ENCODE measurements at places on chromosomes 12 and 14.

DNA sequence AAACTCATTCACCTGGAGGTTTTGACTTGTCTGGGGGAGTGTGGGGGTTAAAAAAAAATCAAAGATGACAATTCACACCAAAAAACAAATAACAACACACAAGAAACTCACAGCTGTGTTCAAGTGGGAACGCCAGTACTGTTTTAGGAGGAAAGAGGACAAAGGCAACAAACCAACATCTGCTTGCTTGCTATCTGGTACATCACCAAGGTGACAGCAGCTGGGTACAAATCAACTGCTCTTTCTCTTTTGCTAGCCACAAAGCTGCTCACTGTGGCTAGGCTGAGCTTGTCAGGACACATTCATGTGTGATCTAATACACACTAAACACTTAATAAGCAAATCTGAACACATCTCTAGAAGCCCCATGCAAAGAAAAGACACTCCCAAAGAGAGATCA is 128.0 kb upstream of the RAP1B start:
- DNase-seq = no peak

DNA sequence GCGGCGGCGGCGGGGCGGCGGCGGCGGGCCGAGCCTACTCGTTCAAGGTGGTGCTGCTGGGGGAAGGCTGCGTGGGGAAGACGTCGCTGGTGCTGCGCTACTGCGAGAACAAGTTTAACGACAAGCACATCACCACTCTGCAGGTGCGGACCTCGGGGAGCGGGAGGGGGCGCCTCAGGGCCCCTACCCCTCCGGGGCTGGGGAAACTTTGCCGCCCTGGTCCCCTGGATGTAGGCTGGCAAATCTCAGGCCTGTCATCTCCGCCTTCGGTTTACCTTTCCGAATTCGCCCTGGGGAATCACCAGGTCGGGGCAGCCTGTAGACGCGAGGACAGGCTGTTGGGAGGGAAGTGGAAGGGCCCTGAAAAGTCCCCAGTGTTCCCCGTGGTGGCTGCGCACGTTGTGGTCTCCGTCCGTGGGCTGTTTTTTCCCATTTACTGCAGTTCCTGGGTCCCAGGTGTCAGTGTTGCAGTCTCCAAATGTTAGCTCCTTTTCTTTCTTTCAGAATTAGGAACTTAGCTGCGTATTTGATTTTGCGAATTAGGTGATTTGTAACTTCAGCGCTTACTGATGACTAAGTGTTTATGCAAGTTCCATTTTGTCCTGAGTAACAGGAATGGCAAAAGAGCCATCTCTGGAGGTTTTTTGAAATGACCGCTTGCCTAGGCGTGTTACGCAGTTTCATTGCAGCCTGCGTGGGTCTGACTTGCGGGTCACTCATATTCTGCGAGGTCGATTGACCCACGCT is 656 bp downstream of the RAB21 start:
- DNase-seq = peak; percentile 62

DNA sequence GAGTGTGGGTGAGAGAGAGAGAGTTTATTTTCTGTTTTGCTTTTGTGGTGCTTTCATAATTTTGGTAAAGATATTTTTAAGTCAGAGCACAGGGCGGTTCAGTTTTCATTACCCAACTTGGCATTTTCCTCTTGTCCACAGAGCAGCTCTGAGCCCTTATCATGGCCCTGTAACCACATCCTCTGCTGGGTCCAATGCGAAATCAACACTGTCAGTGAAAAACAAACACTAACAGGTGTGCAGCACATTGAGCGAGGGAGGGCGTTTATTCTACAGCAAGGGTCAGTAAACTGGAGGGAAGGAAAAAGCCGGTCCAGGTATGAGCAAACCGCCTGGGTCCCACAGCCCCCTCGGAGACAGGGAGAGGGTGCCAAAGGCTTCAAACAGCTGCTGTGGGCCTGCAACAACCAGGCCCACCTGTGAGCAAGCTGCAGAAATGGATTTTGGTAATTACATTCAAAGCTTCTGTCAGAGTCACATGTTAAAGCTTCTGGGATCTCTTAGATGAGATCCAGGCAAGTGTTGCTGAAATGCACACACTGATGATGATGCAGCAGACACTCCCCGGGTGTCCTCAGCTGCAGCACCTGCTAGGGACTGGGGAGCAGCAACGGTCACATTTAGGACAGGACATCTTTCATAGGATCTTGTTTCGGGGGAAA is 132.7 kb upstream of the DYRK2 start:
- peak; percentile 64 for DNase-seq

DNA sequence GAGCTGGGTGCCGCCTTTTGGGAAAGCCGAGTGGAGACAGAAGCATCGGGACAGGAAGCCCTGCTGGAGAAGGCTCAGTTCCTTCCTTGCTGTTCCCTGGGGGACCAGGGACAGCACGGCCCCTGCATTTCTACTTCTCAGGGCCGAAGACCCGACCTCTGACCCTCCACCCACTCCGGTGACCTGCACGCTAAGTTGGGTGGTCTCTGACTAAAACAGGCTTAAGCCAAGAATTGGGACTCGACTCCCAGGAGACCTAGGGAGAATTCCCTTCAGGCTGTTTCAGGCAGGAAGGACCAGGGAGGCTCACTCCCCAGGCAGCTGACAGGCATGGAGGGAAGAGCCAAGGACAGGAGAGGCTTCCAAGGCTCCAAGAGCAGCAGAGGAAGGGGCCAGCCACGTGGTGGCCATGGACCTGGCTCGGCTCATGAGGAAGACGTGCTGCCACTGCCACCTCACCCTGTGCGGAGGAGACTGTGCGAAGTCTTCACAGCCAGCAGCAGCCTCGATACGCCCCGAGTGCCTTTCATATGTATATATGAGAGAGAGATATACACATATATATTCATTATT is 43.9 kb downstream of the DCAF4 start:
- DNase-seq = no peak

DNA sequence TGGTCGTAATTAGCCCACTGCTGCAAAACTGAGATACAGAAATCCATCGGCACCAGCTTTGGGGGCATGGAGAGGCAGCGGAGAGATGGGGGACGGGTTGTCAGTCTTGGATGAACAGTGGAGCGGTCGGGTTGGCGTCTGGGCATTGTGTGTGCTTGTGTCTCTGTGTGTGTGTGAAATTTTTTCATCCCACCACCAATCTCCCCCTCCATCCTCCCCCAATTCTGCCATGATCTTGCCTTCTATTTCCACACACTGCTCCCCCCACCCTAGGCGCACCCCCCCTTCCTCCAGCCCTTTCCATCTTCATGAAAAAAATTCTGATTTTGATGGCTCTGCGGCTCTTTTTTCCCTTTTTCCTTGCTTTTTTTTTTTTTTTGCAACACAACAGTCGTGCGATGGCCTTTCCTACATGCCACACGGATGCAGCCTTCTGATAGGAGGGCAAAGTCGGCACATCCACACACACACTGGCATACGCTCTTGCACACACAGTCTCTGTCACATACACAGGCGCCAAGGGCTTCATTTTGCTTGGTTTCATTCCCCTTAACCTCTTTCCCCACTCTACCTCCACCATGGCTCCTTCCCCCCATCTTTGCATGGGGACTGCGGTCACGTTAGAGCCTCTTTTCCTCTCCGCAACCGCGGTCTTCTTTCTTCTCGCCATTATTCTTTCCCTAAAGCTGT is 3.3 kb downstream of the NRXN3 start:
- no peak for DNase-seq

DNA sequence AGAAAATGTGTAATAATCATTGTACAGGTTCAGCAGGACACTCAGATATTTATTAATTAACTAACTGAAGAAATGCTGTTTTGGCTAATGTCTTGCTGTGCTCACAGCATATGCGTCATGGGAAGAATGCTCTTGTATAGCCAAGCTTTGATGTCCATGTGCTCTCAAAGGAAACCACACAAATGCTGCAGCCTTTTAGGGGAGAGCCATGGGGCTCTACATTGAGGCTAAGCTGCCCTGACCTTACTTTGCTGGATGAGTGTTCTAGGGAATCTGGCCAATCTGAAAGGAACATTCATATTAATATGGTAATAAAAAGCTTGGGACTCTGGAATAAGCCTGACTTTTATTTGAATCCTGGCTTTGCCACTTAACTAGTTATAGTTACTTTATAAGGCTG is 9.5 kb upstream of the CRADD start:
- peak; percentile 56 for DNase-seq

- DNase-seq = peak; percentile 49
Measured at GRCh38 chr14:72291908-72292688, 359.9 kb downstream of the RGS6 start.

DNA sequence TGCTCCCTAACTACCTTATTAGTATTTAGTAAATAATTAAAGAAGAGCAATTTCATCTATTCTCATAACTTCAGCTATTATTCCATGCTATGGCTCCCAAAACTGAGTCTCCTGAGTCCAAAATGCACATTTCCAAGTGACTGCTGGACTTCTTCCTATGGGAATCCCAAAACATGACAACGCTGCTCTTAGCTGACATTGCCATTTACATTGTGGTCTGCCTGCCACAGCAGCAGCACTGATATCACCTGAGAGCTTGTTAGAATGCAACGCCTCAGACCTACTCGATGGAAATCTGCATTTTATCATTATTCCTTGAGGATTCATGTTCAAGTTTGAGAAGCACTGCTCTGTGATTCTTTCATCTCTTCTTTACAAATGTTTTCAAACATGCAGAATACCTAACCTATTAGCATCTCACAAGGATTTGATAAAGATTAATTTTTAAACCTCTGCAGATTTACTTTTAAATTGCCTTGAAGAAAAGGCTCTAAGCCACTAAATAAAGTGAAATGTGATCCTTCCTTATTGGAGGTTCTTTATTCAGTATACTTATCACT is 77.7 kb downstream of the SEC23A start:
- DNase-seq = no peak

DNA sequence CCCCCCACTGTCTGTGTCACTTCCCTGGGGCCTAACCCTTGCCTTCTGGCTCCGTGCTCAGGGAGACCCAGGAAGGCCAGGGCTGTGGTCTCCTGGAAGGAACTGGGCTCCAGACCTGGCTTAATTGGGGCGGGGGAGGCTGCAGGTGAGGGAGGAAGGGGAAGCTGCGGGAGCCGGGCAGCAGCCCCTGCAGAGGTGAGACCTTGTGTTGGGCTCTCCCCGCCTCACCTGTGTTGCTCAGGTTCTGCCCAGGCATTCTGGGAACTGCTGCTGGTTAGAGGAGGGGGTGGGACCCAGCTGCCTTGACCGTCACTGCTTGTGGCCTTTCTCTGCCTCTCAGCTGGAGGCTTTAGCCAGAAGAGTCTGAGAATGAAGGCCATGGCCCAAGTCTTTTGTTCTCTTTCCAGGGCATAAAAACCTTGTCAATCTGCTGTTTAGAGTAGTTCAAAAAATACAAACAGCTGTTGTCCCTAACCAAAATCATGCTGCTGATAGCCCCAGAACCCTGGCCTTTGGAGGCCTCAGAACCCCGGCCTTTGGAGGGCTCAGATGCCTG is 247.6 kb downstream of the CHST11 start:
- DNase-seq = no peak

DNA sequence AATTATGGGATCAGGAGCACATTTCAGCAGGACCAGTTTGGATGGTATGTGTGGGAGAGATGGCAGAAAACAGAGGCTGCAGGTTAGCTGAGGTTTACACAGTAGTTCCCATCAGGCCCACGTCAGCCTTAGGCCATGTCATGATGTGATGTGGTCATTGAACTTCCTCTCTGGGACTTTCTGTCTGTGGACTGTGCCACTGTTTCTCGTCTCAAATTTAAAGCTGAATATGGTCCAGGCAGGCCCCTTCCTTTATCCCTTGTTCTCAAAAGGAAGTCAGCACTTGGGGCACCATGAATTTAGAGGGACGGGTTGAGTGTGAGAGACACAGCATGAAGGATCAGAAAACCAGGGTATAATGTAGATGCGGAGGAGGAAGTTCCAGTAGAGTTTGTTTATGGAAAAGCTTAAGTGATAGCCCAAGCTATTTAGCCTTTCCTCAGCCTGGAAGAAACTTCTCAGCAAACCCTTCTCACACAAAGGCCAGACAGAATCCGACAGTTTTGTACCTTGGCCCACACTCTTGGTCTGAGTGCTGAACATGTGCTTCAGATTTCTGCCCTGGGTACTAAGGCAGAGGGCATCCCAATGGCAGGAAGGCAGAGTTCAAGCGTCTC is 3.6 kb upstream of the IGFBP6 start:
- no peak for DNase-seq

DNA sequence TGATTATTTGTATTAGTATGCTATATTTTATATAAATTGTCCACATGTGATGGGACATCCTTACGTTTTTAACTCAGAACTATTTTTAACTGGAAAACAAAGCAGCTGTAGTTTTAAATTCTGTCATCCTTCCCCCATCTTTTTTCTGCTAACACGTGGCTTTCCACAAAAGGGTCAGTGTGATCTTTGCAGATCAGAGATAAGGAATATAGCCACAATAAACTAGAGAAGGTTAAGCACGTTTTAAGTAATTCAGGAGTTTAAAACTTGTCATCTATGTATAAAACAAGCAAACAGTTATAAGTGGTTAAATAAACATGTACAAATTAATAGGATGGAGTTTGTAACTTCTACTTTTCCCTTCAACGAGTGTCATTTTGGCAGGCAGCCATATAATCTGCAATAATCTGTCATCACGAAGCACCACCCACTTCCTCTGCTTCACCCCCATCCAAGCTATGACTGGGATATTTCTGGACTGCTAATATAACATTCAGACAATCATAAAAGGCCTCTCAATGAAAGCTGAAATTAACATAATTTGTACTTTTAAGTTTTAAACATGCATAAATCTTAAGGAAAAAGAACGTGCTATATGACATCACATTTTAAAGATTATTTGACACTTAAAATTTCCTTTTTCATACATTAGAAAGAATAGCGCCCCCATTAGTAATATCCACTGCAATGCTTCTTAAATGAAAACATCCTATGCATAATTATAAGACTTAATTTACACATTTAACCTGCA is 15.3 kb downstream of the TAOK3 start:
- peak; percentile 36 for DNase-seq
